ENCODE measurements at places on chromosomes 1 and 21.
A peak's percentile ranks its signal among the peaks of the same experiment; 100 is the strongest.

DNA sequence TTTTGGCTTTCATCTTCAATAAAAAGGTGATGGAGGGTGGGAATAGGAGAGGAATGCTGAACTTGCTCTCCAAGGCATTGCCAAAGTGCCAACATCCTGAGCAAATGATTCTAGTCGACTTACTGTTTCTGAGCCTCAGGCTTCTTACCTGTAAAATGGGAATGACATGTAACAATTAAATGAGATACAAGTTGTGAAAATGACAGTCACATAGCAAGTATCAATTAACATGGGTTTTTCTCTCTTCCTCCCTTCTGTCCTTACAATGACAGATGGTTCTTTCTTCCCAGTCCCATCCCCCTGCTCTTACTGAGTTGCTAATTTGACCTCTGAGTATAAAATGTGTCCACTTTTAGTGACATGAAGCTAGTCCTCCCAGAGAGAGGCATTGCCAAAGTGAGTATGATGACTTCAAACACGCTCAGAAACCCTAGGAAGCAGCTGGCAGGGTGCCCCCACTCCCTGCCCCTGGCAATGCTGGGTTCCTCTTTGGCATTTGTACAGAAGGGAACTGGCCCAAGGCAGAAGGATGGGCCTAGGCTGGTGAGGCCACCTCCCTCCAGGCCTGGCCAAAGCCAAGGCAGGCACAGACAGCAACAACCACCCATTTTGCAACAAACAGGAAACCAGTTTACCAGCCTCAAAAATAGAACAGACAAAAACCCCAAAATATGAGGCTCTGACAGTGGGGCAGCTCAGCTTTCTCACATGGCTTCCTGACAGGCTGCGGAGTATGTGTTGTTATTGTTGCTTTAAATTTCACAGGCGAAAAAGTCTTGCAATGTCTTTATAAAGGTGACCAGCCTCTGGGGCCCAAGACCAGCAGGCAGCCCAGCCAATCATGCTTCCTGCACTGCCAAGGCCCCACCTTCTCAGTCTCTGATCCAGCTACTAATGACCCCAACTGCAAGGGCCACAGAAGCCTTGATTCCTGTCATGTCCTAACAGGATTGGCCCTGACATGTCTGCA lies 115.9 kb downstream of the HIVEP3 start:
- peak; percentile 89 for DNase-seq

- no peak for DNase-seq
Observed at GRCh38 chr1:206713910-206714312, 29.2 kb downstream of the MAPKAPK2 start.

- DNase-seq, result no peak
Observed at GRCh38 chr1:21468599-21468998, 28.7 kb downstream of the NBPF3 start.

- no peak for DNase-seq
Observed at GRCh38 chr1:154352581-154353459, 27.5 kb downstream of the ATP8B2 start.

- DNase-seq, result no peak
Observed at GRCh38 chr1:208513799-208514198, 269.6 kb upstream of the PLXNA2 start.

GRCh38 chr21:26679284-26679683 lies 106.2 kb upstream of the CYYR1 start:
- DNase-seq, result no peak

DNA sequence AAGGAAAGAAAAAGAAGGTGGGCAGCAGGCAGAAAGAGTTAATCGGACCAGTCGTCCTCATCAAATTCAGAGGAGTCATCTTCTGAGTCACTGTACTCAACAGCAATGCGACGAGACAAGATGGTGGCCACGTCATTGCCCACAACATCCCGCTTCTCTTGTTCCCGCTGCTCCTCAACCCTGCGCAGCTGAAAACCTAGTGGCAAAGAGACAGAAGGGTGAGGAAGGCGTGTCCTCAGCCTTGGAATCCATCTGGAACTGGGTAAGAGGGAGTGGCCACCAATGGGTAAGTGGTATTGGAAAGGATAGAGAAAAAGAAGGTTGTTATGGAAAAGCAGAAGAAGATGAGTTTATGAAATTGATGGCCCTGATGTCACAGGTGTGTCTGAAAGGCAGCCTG lies 15.7 kb downstream of the GPR3 start:
- DNase-seq, result no peak

DNA sequence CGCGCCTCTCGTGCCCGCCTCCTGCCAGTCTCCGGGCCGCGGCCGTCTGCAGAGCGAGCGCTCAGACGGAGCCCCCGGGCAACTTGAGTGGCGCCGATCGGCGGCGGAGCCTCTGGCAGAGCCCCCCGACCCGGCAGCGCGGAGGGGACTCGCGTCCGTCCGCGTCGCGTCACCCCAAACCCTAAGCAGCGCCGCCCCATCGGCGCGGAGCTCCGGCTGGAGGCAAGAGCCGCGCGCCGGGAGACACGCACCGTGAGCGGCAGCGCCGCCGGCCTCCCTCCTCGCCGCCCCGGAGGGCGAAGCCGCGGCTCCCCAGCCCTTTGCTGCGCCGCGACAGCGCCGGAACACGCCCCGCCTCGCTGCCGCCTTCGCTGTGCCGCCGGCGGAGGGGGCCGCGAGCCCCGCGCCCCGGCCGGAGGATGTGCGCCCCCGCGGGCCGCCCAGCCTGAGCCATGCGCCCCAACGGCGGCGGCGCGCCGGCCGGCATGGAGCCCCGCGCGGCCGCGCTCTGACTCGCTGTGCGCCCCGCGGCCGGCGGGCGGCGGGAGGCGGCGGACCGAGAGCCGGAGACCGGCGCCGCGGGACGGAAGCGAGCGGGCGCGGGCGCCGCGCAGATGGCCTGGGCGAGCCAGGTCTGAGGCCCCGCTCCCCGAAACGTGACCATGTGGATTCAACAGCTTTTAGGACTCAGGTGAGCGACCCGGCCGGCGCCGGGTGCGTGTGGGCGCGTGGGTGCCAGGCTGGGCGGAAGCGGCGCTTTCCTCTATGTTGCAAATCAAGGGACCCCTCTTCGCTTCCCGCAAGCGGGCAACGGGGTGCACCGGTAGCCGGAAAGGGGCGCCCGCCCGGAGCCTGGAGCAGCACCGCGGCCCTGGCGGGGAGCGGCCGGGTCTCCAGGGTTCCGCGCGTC lies 610 bp downstream of the AJAP1 start:
- no peak for DNase-seq

DNA sequence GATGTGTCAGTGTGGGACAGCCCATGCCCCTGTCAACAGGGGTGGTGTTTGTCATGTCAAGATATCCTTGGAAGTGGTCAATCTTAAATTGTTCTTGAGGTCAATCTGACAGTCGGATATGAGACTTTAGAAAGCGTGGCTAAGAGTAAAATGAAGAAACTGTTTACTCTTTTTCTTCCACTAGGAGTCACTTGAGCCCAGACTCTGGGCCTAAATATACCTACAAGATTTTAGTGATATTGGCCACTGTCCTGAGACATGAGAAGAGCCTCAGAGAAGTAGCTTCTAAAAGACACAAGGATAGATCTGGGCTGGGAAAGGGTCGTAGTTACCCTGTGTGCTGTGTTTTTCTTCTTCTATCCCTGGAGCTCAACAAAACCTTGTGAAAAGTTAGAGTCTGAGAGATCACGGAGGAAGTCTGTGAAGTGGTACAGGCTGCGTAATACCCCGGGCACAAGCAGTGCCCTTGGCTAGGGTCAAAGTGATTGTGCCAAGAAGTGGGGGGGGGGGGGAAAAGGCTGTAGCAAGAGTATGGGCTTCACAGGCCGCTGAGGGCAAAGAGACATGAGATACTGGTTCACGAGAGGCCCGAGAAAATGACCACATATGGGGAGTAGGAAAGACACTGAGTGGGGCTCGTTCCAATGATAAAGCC lies 355.2 kb upstream of the GREM2 start:
- DNase-seq, result no peak

DNA sequence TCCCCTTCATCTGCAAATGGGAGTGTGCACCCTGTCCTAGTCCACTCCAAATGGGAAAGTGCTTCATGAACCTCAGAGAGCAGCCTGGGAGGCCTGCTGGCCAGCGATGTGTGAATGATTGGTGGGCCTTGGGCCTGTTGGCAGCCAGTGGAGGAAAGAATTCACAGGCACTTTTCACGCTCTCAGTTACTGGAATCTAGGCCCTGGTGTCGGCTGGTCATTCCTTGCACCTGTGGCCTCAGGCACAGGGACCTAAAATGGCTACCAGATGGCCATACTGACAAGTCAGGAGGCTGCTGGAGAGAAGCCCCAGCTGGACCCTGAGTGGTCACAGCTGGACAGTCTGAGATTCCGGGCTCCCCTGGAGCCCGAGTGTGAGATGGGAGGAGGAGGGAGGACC lies 18.4 kb upstream of the EDN2 start:
- peak; percentile 75 for DNase-seq

GRCh38 chr1:37998913-37999429 lies 6.3 kb downstream of the FHL3 start:
- DNase-seq, result no peak

DNA sequence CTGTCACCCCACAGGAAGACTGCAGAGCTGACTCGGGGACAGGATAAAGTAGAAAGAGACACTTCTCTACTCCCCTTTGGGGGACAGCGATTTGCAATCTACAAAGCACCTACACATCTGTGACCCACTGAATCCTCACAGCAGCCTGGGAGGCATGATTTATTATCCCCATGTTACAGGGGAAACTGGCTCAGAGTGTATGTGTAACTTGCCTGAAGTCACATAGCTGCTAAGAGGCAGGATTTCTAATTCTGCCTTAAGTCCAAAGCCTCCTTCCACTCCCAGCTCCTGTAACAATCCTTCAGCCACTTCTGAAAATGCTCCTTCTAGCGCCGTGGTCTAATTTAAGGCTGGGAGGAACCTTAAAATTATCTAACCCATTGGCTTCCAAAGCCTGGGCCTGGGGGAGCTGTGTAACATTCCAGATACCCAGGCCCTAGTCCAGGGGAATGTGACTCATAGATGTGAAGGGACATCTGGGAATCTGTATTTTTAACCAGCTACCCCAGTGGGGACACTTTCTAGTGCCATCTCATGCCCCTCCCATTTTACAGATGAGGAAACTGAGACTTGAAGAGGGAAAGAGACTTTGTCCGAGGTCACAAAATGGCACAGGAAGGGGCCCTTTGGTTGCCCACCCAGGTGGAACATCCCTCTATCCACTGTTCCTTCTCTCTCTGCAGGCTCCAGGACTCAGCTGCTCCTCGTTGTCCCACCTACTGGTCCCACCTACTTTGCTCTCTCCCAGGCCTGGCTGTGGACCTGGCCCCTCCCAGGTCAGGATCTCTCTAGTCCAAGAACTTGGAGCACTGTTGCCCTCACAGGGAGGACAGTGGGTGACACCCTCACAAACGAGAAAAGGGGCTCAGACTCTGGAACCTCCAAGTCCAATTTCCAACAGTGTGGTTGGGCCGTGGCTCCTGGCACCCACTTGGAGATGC lies 48.9 kb downstream of the AHDC1 start:
- peak; percentile 81 for DNase-seq

- DNase-seq, result no peak
Observed at GRCh38 chr1:207971331-207972219, 60.6 kb upstream of the CD34 start.

GRCh38 chr21:16330082-16330907 lies 600.5 kb downstream of the USP25 start:
- no peak for DNase-seq

DNA sequence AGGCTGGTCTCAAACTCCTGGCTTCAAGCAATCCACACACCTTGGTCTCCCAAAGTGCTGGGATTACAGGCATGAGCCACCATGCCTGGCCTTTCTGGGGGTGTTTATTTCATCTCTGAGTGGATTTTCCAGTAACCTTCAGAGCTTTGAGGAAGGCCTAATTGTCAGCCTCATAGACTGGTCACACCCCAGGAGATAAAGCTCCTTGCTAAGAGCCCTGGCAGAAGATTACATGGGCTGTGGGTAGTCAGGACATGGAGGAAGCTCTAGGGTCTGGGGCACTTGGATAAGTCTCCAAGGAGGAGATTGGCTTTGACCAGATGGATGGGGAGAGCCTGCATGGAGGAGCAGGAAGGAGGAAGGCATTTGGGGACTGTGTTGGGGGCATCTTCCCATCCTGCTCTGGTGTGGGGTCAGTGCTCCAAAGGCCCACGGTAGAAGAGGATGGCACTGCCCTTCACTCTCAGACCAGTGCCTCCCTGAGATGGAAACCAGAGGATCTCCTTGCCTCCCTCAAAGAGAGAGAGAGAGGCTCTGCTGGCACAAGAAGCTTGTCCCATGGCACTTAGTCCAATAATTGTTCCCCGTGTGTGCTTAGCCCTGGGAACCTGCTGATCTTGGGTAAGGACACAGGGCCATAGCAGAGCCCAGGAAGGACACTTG lies 14.7 kb upstream of the GSTM4 start:
- DNase-seq, result no peak

- peak; percentile 86 for DNase-seq
Observed at GRCh38 chr1:231626951-231627614, 493 bp downstream of the DISC1 start.

DNA sequence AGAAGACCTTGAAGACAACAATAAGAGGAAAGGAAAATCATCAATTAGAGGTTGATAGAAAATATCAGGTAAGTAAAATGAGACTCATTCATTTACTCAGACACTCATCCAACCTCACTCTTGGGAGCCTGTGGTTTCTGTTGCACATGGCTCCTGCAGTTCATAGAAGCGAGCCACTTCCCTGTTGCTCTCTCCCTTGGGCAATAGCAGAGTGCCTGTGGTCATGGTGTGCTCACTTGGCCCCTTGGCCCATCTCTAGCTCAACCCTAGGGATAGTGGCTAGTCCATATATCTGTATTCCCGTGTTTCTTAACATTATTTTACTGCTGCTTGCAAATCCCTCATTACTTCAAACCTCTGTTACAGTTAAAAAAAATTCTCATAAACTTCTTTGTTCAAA lies 368.6 kb downstream of the PTPRC start:
- no peak for DNase-seq

GRCh38 chr1:117579221-117579906 lies 26.5 kb upstream of the TENT5C start:
- no peak for DNase-seq

DNA sequence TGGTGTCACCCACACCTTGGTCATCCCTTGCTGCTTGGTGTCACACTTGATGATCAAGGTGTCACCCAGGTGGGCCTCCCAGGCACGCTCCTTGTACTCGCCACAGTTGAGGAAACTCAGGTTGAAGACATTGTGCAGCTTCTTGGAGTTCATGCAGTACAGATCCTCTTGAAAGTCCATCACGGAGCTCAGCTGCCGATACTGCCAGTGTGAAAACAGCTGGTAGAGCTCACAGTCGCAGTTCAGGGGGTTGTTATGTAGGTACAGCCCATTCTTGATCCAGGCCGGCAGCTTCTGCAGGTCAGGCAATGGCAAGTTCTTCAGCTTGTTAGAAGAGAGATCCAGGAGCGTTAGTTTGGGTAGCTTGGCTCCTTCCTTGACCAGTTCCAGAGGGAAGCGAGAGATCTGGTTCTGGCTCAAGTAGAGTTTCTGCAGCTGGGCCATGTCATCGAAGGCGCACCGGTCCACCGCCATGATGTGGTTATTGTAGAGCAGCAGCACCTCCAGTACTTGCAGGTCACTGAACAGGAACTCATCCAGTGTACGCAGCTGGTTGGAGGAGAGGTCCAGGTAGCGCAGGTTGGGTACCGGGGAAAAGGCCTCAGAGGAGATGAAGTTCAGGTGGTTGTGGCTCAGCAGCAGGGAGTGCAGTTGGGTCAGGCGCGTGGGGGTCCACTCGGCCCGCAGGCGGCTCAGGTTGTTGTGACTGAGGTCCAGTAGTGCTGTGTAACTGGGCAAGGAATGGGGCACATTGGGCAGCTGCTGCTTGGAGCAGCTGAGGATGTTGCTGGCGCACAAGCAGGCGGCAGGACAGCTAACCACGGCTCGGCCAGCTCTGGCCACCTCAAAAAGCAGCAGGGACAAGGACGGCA lies 1.3 kb downstream of the AMIGO1 start:
- no peak for DNase-seq

- DNase-seq, result no peak
Observed at GRCh38 chr1:100089082-100089481, 43.6 kb downstream of the SASS6 start.

Measured in Right ventricle myocardium inferior (tissue), 1 donor.